ENCODE measurements at places on chromosomes 5 and 9.

DNA sequence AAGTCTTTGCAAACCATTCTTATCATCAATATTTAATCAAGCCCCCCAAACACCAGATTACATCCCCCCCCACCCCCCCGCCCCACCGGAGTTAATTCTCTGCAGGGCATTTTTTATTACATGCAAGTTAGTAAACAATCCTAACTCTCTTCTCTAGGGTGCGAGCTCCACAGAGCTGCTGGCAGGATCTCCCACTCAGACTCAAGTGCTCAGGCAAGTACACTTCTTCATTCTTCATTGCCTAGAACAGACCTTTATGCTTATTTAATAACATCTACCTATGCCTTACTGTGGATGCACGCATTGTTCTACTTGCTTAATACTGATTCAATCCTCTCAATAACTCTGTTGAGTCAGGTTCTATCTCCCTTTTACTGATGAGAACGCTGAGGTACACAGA lies 9.9 kb downstream of the SAXO1 start:
- DNase-seq = no peak

GRCh38 chr5:83564069-83564749 lies 92.7 kb downstream of the VCAN start:
- DNase-seq = peak; percentile 29

GRCh38 chr9:6852243-6852963 lies 94.6 kb downstream of the KDM4C start:
- no peak for DNase-seq

GRCh38 chr5:129906177-129906887 lies 2.1 kb downstream of the CHSY3 start:
- no peak for DNase-seq

DNA sequence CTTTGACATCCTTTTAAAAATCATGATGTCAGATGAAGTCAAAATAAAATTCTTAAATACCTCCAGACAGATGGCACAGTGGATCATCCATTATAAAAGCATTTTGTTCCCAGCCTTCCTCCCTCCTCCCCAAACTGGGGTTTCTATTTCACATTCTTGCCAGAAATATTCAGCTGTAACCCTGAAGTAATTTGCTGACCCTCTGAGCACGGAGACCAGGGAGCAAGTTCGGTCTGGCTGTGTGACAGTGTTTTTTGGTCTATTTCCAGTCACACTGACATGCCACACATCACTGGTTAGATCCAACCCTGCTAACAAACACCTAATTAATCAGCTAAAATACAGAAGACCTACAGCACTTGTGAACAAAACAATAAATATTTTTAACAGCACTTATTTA lies 126.2 kb upstream of the DMRT1 start:
- no peak for DNase-seq

DNA sequence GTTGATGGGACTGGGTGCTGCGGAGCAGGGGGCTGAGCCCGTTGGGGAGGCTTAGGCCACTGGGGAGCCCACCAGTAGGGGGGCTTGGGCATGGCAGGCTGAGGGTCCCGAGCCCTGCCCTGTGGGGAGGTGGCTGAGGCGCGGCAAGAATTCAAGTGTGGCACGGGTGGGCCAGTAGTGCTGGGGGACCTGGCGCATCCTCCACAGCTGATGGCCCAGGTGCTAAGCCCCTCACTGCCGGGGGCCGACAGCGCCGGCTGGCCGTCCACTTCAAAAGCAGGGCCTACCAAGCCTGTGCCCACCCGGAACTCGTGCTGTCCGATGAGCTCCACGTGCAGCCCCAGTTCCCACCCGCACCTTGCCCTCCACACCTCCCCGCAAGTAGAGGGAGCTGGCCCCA lies 917.5 kb downstream of the TAF11L14 start:
- no peak for DNase-seq

- DNase-seq = no peak
Measured at GRCh38 chr9:34999576-34999975, 10.0 kb downstream of the DNAJB5 start.

GRCh38 chr5:158943057-158943456 lies 156.7 kb downstream of the EBF1 start:
- no peak for DNase-seq

- no peak for DNase-seq
Measured at GRCh38 chr5:123164054-123164453, 75.0 kb downstream of the PRDM6 start.

- no peak for DNase-seq
Measured at GRCh38 chr9:34428325-34428958, 29.9 kb downstream of the FAM219A start.

DNA sequence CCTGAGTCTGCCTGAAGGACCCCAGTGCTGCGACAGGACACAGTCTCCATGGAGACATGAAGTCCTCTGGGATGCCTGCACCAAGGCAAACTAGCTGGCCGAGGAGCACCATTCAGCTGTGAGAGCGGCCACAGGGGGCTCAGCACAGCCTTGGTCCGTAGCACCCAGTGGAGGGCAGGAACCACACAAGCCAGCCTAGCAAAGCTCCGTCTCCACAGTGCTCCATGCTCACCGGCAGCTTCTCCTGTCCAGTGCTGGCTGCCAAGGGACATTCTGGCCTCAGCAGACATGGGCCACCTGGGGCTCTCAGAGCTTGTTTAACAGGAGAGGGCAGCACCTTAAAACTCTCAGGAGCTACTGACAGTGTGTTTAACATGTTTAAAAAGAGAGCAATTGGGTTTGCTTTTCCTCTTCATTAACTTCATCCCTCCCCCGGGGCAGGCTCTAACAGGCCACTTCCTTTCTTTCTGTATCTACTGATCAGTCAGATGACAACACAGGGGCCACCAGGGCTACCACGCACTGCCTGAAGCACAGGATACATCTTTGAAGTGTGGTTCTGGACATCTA lies 57.0 kb downstream of the SECISBP2 start:
- DNase-seq = peak; percentile 66

DNA sequence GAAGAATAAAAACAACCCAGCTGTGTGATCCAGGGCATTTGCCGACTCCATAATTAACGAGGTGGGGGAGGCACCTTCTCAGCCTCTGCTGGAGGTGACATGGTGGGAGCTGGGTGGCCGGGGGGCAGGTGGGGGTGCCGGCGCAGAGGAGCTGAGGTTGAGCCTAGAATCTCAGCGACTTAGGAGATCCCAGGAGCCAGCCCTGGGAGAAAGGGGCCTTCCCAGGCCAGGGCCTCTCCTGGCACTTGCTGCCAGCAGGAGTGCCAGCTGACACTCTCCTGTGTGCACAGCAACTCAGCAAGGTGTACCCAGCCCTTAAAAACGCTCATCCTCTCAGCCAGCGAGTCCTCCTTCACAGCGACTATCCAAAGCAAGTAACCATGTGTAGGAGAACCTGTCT lies 62.8 kb upstream of the FCN1 start:
- no peak for DNase-seq

DNA sequence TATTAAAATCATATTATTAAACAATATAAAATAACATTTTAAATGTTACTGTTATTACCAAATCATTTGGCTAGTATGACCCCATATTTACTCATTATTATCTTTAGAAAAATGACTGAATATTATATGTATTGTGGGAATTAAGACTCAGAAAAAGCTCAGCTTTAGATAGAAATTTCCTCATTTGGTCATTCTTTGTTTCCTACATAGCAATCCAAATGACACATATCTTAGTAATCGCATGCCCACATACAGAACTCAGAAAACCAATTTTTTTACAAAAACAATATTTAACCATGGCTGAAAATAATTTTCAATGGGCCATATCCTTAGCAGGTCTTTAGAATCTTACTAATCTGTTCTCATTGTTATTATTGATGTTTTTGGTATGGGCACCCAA lies 53.8 kb upstream of the TSLP start:
- no peak for DNase-seq

DNA sequence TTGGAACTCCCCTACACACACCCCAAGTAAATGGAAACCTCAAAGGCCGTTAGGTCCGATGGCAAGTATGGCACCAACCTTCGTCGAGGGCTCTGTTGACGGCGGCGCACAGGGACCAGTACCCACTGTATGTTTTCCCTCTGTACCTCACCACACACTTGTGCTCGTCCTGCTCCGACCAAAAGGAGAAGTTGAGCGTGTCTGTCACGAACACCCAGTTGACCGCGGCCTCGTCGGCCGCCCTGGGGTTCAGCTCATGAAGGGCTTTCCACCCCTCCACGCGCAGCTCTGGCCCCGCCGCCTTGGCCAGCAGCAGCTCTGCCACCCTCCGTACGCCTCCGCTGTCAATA lies 24.0 kb downstream of the HNRNPK start:
- DNase-seq = no peak

DNA sequence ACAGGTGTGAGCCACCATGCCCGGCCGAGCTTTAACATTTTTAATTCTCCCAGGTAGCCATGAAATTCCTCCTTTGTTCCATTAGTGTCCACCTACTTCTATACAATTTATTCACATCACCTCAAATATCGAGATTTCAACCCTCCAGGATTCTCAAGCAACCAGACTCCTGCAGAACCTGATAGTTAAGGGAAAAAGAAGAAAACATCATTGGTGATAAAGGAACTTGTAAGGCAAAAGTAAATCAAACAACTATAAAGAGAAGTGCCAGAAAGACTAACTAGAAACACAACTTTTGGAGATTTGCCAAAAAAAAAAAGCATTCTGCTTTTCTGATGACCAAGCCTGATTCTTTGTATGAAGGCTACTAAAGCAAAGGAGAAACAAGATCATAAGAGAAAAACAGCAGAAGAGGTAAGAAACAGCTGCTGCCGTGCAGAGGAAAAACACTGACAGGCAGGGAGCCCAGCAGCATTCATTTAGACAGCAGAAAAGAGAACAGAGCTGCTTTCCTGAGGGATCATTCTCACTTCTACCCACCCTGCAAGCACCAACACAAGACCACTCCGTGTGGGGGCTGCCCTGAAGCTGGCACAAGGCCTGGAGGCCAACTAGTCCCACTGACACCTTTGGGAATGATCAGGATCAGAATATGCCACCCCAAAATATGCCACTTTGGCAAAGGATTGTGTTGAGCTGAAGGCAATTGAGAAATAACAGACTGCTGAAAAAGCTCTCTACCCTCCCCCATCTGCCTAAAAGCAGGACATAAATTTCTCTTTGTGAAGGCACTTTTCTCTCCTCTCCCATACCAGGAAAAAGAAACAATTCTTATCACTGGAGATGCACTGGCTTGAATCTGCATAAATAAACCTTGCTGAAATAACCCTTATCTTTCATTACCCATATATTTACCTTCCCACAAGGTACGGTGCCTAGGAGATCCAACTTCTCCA lies 75.1 kb downstream of the ALDH7A1 start:
- no peak for DNase-seq

GRCh38 chr5:173764332-173765028 lies 123.7 kb upstream of the CPEB4 start:
- DNase-seq = no peak

DNA sequence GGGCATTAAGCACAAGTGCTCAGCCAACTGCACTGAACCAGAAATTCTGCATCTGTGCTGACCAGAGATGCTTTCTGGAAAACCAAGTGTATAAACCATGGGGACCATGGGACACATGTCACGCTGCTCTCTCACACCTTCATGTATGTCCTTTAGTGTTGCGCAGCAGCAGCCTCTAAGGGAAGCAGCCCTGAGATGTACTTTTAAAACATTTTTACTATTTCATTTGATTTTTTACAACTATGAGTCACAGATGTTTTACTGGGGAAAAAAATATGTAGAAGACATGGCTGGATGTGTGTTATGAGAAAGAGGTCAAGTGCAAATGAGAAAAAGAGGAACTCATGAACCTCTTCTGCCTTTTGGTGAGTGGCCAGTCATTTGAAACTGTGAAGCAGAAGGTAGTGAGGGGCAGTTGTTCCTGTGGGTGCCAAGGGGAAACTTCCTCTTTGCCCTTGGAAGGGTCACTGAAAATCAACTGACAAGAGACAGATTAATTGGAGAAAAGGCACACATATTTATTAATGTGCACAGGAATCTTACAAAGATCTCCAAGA lies 31.4 kb upstream of the SYK start:
- DNase-seq = peak; percentile 73

DNA sequence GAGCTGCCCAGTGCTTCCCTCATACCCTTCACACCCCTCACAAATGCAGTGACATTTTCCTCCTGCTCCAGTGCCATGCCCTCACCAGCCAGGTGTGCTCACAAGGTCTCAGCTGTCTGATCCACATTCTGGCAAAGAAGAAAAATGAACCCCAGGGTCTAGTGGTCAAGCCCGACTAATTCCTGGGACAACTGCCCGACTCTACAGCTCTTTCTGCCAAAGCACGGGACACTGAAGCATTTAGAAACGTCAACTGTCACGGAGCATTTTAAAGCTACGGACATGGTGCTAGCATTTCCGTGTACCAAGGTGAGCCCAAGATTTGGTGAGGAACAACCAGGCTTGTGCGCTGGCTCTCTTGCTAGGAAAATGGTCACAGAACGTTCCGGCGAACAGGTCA lies 56.8 kb upstream of the PHYKPL start:
- DNase-seq = no peak

DNA sequence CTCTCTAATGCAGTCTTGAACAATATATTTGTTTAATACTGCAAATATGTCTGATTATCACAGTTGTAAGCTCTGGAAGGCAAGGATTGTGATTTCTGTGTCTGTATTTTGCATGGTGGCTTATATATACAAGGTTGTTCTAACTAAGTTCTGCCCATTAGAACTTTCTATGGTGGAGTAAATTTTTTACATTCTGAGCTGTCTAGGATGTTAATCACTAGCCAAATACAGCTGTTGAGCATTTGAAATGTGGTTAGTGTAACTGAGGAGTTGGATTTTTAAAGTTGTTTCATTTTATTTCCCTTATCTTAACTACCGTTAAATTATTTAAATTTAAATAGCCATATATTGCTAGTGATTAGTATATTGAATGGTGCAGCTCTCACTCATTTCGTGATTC lies 64.3 kb upstream of the DMRTA1 start:
- no peak for DNase-seq
